Stimulated activated CD8-positive, alpha-beta memory T cell treated with anti-CD3 and anti-CD28 coated beads, Interleukin-15, amount 100 ng/mL, for 48 hours (primary cell): ENCODE measurements at places on chromosomes 5 and 9.

DNA sequence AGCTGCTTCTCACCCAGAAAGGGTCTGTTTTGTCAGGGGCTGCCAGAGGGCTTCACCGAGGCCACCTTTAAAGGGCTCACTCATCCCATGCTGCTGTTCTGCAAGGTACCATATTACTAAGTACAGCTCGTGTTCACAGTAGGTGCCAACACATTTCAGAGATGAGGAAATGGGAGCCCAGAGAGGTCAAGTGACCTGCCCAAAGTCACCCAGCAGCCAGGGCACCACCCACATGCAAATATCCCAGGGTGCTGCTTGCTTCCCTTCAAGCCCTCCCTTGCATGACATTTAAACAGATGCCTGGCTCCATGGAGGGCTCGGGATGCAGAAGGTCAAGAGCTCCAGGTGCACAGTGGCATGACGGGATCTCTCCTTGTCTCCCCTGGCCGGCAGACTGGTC, 123.5 kb upstream of the SARDH start:
- no peak for DNase-seq

GRCh38 chr9:841371-842209, at the start of gene DMRT1:
Gene DMRT1, plus strand, starts transcription at chr9:841697. Its CDS starts 142 bp downstream, at chr9:841839.
- DNase-seq = no peak

DNA sequence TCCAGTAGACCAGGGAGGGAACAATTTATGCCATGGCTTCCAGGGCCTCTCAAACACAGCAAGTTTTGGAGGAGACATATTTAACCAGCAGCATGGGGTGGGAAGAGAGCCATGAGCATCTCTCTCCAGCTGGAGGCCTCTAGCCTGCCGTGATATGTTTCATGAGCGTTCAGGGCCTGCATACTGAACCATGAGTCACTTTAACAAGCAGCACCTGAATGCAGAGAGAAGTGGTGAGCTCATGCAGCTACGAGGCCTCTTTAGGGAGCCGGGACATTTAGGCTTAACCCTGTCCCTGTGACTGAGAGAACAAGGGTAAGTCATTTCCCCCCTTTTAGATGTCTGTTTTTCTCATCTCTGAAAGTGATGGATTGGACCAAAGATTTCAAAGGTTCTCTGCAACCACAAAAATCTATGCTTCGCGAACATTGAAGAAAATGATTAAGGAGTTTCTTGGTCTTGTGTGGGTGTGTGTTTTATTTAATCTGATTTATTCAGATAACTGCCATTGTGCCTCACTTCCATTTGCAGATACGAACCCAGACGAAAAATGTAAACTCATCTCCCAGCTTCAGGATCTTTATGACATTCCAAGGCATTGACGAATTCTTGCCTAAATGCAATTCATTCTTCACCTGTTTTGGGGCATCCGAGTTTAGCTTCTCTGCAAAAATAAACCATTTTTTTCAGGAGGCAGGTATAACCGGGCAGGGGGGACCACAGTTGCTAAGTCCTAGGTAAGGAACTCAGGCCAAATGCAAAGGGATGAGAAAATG, 157.0 kb downstream of the GABBR2 start:
- DNase-seq = no peak

DNA sequence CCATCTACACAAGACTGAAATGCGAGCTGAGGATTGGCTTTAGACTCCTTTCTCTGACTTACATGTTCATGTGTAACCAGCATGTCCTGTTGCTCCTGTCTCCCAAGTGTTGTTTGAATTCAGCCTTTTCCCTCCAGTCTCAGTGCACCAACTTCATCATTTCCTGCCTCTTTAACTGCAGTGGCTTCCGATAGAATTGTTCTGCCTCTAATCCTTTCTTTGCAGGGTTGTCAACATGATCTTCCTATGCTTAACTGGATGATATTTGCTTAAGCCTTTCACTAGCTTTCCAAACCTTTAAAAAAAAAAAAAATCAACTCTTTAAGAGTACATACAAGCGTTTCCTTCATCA, 6.7 kb upstream of the FYB1 start:
- DNase-seq = no peak

DNA sequence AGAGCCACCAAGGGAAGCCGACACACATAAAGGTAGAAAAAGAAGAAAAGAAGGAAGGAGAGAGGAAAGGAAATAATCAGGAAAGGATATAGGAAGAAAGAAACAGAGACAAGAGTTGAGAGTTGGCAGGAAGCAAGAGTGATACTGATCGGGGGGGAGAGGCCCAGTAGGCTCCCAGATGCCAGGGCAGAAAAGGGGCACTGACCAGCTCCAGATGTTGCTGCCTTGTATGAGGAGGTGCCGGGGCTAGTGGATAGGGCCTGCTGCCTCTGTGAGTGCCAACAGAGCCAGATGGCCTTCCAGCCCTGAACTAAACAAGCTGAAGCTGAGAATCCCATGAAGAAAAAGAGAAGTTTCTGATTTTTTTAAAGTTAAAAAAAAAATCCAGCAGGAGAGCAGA, 82.0 kb upstream of the TRIM32 start:
- DNase-seq = no peak

DNA sequence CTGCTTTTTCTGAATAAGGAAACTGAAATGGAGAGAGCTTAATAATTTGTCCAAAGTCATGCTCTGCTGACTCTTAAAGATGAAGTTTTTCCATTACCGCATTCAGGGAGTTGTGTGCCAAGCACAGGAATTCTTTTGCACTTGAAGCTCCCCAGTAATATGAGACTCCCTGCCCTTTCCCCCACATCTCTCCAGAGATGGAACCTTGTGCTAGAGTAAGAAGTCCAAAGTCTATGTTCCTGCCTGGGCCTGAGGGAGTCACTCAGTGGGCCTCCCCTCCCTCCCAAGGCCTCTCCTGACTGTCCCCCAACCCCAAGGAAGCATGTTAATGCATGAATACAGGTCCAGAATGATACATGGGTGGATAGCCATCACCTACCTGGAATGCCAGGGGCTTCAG, 173.3 kb upstream of the SEMA6A start:
- no peak for DNase-seq

- no peak for DNase-seq
Observed at GRCh38 chr5:56674441-56674840, 140.9 kb upstream of the MAP3K1 start.

DNA sequence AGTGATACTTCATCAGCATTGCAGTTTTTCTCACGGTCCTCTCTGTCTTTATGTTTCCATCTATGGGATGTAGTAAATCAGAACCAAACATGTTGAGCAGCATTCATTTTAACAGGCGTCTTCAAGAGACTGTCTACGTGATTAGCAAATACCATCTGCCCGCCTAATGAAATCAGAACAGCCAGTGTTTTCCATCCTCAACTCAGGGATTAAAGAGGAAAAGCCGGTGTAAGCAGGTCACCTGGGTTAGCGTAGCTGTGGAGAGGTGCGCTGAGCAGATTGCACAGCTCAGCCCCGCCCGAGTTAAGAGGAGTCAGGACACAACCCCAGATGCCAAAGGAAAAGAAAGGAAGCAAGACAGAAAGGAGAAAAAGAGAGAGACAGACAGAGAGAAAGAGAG, 54.3 kb upstream of the ANKRD33B start:
- DNase-seq = no peak

DNA sequence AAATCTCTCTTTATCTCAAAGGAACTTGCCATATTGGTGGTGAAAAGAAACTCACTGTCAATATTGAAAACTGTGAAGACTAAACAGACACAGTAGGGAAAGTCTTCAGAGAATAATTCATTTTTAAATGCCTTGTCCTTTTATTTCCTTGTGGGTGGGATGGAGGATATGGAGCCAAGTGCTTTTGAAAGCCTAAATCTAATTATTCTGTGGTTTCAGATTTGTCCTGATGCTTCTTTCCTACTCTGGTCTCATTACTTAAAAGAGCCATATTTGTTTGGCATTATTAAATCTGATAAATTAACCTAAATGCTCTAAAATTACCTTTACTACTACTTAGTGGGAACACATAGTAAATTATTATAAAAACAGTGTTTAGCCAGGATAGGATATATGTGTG, 258.3 kb upstream of the EFNA5 start:
- no peak for DNase-seq

GRCh38 chr9:117860849-117861248, 156.6 kb downstream of the TLR4 start:
- DNase-seq = no peak

DNA sequence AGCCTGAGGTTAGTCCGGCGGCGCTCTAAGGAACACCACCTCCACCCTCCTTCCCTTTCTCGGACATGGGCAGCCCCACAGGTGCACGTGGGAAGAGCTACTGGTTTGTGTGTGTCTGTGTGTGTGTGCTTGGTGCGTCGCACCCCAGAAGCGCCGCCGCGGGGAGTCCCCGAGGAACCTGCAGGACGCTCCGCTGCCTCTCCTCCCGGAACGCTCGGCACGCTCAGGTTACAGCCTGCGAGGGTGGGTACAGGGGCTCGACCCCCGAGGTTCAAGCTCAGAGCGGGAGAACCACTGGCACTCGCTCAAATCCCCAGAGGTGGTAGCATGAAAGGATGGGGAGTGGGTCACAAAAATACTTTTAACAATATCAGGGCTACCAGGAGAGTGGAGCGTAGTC, 2.0 kb downstream of the ASTN2 start:
- DNase-seq = no peak

DNA sequence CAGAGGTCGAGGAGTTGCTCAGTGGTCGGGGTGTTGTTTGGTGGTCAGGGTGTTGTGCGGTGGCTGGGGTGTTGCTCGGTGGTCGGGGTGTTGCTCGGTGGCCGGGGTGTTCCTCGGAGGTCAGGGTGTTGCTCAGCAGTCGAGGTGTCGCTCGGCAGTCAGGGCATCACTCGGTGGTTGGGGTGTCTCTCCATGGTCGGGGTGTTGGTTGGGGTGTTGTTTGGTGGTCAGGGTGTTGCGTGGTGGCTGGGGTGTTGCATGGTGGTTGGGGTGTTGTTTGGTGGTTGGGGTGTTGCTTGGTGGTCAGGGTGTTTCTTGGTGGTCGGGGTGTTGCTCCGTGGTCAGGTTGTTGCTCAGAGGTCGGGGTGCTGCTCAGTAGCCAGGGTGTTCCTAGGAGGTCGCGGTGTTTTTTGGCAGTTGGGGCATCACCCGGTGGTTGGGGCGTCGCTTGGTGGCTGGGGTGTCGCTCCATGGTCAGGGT, 11.0 kb upstream of the GPSM1 start:
- peak; percentile 16 for DNase-seq

DNA sequence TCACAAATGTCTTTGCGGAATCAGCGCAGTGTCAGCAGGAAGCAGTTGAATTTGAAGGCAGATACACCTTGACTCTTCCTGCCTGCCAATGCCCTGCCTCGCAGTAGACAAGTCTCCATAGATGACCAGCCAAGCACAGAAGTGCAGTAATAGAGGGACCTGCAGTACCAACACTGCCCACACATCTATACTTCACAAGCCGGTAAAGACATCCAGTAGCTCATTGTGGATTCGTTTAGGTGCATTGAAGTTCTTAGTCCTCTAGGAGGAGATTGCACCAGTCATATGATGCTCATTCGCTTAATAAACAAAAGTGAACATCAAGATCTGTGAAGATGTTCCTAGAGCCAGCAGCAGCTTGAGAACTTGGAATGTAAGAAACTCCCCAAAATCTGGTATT, 7.1 kb upstream of the IFNA2 start:
- DNase-seq = no peak

- no peak for DNase-seq
Observed at GRCh38 chr5:149667084-149667828, 62.9 kb upstream of the PPARGC1B start.

DNA sequence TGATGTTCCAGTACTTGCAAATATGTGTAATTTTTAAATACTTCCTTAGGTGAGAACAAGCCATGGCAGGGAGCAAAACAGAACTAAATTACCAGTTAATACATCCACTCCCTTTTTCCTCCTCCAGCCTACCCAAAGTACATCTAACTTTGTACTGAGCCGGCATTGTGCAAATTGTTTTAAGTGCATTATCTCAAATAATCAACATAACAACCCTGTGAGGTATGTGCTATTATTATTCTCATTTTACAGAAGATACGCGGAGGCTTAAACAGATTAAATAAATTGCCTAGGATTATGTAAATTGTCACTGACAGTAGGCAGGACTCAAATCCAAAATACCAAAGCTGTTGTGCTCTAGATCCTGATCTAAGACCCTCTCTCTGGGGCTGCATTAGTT, 55.5 kb upstream of the KLF4 start:
- DNase-seq = no peak

- DNase-seq = no peak
Observed at GRCh38 chr5:6736524-6737042, 23.4 kb downstream of the TENT4A start.

DNA sequence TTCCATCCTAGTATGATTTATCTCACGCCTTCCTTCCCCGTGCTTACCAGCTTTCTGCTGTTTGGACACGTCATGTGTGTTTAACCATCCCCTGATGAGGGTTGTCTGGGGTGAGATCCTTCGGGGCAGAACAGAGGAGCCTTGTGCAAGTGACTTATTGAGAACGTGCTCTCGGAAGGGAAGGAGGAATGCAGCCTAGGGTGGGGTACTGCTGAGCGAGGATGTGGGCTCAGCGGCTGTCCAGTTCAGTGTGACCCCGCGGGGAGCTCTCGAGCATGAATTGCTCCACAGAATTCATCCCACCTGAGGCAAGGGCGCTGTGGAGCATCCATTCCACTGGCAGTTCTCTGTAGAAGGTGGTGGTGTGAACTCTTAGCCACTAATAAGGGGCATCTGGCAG, 4.0 kb downstream of the MYOZ3 start:
- no peak for DNase-seq

DNA sequence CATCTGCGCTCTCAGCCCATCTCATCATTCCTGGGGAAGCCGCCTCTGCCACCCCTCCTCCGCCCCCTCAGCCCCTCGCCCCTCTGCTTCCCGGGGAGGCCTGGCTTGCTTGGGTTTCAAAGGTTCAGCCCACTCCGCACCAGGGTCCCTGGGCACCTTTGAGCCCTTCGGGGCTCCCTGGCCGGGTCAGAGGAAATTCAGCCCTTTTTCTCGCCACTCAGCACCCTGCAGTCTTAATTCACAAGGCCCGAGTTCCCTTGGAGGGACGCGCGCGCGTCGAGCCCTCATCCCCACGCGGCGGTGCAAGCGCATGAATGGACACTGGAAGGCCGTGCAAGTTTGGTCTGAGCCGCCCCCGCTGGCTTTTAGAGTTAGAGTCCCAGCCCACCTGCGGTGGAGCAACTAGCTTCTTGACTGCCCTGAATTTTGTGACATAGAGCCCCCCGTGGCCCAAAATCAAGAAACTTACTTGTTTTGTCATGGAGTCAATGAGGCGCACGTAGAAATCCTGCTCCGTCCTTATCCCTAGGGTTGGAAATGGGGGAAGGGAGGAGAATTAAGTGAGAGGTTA, 4.5 kb downstream of the EBF1 start:
- DNase-seq = no peak

GRCh38 chr9:108553111-108553635, 302.6 kb downstream of the ACTL7B start:
- no peak for DNase-seq

- DNase-seq = no peak
Observed at GRCh38 chr5:137891849-137892248, 2.6 kb downstream of the PKD2L2 start.

GRCh38 chr9:114560956-114561355, 26.6 kb upstream of the ATP6V1G1 start:
- no peak for DNase-seq
